ENCODE measurements at places on chromosomes 7 and 10.

- DNase-seq: no peak
These were observed 22.8 kb downstream of the RGR start for GRCh38 chr10:84267503-84268126.

DNA sequence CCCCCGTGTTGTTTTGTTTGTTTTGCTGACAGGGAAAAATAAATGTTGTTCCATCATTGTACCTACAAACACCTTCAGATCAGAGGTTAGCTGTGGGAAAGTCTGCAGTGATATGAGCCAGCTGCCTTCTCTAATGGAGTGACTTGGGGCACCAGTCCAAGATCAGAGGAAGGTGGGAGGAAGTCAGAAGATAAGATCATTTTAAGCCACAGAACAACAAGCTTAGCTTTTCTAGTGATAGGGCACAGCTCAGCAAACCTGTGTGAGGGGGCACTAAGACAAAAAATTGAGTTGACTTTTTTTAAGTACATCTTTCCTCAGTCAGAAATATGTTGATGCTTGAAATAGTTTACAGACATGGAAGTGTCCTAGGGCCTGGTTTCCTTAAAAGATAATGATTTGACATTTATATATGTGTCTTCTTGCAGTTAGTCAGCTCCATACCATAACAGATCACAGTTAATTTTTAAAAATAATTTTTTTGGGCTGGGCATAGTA lies 240.3 kb upstream of the KAT6B start:
- DNase-seq: no peak

- no peak for DNase-seq
These were observed 14.1 kb upstream of the CYTH3 start for GRCh38 chr7:6286486-6286885.

DNA sequence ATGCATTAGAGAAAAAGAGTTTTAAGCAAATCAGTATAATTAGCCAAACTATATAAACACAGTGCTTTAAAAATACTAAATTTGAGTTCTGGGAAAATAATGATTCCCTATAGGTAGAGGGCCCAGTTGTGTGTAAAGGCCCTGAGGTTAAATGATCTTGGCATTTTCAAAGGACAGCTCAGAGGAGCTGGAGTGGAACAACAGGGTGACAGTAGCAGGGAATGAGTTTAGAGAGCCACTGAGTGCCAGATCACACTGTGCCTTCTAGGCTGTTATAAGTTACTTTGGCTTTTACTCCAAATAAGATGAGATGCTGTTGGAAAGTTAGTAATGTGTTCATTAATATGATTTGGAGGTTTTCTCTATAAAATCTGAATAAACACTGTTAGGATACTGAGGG lies 34.6 kb downstream of the VWDE start:
- DNase-seq: no peak

DNA sequence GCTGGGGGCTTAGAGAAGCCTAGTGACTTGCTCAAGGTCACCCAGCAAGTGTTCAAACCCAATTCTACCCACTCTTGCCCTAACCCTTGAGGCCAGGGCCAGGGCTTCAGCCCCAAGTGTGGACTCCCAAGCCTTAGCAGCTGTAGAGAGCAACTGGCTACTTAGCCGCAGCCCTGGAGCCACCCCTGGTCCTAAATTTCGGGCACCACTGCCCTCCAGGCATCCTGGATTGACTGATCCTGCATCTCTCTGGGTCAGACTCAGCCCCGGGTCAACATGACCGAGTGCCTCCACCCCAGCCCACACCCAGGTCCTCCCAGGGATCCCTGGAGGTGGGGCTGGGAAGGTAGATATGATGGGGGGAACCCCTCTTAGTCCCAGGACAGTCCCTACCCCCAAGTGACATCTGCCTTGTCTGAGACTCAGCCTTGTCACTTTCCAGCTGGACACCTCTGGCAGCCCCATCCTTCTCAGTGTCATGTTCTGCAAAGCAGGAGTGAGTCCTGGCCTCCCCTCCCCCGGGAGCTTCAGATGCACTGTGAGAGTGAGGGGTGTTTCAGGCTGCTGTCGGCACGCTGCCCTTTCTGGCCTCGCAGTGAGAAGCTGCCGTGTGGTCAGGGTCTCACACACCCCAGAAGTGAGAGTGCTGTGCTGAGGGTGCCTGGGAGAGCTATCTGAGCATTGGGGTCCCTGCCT lies 89.8 kb downstream of the ZMIZ1 start:
- no peak for DNase-seq

DNA sequence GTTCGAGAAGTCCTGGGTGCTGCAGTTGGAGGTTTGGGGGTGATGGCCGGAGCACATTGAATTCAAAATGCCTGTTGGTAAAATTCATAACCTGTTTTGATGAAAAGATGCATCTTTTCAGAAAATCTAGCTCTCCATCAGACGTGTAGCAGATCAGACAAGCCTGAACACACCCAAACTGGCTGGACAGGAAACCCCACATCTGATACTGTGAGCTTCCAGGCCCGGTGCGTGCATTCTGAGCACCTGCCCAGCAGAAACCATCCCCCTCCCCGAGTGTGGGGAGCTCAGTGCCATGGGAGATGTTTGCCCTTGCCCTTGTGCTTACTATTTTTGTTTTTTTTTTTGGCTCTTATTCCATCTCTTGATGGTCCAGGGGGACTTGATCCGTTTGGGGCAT lies 417.1 kb downstream of the TCERG1L start:
- DNase-seq: no peak

DNA sequence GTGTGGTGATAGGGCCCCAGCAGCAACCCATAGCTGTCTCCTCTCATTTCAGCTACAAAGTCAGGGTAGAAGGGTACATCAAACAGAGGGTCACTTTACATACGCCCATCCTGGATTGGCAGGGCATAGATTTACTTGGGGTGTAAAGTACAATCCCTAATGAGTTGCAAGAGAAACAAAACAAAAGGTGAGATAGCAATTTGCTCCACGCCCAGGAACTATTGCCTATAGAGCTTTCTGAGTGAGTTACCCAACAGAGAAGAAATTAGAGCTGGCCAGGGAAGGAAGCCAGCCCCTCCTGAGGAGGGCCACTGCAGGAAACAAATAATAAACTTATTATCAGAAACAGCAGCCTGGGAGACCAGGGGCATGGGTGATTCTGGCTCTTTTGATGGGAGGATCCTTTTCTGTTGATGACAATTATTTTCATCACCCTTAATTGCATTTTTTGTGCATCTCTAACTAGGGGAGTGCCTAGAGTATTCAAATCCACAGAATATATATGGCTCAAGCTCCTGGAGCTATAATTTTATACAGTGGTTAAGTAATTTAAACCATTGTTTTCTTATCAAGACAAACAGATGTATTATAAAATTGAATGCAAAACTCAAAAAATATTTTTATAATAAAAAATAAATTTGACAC lies 47.4 kb downstream of the SLC26A5 start:
- DNase-seq: no peak

DNA sequence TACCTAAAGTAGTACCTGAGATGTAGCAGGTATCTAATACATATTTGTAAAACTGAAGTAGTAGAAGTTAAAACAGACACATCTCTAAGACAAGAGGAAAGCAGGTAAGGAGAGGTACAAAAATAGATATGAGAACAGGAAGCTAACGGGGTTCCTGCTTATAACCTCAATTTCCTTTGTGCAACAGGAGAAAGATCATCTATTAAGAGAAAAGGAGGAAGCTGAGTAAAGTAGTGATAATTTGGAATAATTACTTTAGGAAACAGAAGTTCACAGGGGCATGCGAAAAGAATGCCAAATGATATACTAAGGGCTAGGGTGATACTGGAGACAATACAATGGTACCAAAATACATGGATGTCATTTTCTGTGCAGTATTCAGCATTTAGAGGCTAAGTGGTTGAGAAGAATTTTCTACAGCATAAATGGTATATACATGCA lies 108.7 kb downstream of the NRBF2 start:
- DNase-seq: no peak

DNA sequence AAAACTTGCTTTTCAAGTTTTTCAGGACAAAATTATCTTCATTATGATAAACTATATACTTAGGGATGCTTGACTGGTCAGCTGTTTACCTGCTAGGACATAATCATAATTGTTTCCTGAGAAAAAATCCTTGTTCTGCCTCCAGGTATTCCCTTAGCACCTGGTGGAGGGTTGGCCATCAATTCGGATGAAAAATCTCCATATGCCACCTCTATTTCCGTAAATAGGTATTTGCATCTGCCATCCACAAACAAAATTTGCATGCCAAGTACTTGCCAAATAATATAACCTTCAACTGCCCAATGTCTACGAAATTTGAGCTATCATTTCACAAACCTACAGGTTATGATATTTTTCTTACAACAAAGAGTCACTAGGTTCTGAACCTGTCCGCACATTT lies 126.2 kb downstream of the RNF133 start:
- no peak for DNase-seq

DNA sequence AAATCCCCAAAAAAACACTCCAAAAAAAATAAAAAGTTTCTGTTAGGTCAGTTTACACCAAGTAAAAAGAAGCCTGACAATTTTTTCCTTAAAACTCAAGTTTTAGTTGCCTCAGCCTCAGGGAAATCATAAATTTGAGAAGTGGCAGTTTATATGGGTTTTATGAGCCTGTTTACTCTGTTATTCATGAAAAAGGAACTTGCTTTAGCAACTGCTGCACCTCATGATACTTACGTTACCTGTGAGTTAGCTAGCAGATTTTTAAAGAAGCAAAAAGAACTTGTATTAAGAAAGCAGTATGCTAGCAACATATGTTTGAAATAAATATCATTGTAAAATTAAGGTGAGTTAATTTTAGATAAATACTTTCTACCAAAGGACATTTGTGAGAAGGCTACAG lies 1264.5 kb upstream of the PHF14 start:
- no peak for DNase-seq

DNA sequence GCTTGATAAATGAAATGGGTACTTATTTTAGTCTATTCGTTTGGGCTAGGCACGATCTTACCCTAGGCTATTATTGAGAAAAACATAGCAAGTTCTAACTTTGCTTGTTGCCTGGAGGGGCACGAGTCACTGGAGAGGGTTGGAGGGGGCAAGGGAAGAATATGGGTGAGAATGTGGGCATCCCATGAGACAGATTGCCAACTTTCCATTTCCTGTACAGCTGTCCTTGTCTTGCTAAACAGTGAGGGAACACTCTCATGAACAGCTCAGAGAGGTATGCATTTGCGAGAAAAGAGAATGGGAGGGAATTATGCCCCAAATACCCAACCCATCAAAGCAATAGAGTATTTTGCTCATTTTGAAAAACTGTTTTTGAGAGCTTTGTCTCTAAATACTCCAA lies 9.2 kb downstream of the CDHR3 start:
- no peak for DNase-seq

DNA sequence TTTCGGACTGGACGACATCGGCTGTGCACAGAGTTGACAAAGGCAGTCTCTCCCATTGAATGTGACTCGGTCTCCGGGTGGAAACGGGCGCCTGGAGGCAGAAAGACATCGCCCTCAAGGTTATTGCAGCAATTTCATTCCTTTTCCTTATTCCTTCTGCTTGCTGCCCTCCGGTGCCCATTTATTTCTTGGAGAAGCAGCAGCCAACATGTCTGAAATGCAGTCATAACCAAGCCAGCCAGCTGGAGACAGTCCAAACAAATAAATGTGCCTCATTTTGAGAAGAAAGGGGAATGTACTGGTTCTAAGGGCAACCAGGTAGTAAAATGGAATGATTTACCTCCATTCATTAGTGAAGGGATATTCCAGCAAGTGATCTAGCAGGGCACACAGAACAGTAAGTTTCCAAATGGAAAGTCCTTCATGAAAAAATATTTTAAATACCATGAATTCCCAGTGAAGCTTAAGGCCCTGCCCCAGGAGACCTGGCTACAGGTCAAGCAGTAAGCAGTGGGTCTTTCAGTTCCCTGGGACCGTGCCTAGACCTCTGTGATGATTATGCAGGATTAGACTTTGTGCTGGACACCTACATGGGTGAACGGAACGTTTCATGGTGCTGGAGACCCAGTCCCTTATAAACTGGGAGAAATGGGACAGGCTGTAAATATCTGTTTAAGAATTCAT lies 86.6 kb downstream of the ABLIM1 start:
- no peak for DNase-seq

DNA sequence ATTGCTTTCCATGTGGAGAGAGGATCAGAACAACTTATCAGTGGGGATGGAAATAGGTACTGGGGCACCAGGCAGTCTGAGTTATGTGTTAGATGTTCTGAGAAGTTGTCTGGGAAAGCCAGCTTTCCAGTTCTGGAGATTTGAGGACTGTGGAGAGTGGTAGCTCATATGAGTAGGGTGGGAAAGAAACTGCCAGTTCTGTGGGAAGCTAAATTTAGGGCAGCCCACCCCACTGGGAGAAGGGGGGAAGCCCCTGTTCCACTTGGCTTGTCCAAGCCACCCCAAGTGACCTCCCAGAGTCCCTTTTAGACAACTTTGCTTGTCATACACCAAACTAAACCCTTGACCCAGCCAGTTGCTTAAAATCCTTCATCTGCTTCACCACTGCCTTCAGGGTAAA lies 189.5 kb downstream of the REEP3 start:
- no peak for DNase-seq

DNA sequence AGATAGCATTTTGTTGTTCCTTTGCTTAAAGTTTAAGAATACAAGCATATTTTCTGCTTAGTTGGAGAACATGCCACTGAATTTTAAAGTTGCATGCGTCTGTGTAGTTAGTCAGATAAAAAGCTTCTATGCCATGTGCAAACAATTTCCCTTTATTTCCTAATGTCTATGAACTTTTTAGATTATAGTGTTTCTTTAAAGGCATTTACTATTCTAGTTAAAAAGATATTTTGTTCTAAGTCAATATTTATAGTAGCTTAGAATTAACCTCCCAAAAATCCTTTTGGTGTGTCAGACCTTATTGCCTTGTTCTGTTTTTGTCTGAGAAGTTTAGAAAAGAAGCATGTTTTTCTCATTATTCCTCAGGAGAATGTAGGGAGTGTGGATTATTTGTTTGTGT lies 99.0 kb upstream of the GATA3 start:
- no peak for DNase-seq

DNA sequence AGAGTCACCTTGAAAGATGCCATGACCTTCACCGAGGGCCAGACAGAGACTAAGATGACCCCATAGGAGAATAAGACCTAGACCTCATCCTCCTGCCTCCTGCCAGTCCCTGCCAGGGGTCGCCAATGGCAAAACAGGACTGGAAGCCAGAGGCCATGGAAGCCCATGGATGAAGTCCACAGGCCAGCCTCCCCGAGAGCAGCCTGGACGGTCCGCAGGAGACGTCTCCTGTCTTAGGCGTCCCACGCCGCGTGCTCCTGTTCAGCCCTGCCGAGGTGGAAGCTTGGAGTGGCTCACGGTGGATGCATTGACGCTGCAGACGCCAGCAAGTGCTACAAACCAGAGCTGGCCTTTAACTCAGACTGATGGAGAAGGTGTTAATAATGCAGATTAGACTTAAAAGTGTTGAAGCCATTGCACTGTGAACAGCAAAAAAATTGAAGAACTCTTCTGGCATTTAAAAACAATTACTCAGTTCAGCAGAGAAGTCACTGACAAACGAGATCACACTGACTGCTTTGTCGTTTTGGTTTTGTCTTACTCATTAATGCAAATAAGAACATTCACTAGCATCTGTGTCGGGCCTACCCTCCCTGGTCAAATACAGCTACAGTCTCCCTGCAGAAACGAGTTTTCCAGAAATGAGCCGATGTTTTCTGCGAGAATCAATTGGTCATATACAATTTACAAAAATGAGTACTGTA lies 38.1 kb upstream of the FAM20C start:
- no peak for DNase-seq
